ENCODE measurements at places on chromosomes 2 and 18.

GRCh38 chr18:49151482-49151881 is 200.7 kb upstream of the SMAD7 start:
- no peak for DNase-seq

- DNase-seq = no peak
Measured at GRCh38 chr2:53630026-53630606, 137.5 kb upstream of the CHAC2 start.

DNA sequence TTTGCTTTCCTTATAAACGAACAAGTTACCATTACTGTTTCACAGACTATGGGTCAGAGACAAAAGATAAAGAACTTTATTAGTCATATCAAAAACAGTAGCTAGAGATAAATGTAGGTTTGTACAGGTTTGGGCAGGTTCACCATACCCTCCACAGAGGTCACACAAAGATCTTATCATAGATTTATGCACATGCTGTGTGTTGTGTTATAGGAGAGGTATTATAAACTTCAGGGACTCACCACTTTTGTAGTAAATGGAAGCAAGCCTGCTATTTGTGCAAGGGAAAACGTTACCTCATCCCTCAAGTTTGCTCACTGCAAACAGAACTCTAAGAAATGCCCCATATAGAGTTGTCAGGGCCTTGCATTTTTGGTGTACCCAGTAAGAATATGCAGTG is 584.5 kb upstream of the LRRTM1 start:
- DNase-seq = no peak

DNA sequence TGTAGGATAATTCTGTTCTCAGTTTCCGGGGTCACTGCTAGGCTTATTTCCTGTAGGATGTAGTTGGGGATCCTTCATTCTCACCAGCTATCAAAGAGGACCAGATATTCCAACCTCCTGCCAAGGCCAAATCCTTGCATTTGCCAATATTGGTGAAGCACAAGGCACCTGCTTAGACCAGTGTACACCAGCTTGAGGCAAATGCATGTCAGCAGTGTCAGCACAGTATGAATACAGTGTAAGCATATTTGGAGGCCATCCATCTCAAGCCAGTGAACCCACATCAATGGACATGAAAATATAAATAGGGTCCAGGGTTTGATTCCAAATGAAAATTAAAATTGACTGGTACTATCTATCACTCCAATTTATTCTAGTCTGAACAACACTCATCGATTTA is 88.0 kb upstream of the MAPRE2 start:
- no peak for DNase-seq

DNA sequence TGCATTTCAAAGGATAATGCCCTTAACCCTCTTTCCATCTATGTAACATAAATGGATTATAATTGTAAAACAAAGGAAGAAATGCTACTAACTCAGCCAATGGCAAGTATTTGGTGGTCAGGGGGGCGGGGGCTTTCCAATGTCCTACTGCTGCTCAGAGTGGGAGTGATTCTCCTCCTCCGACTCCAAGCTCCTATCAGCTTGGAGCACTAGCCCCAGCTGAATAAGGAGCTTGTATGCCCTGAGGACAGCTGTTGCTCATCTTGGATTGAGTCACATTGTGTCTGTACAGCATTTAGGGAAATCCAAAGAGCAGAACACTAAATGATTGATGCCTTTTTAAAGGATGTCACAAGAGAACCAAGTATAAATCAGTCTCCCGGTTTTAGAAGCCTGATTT is 105.6 kb upstream of the ZNF521 start:
- no peak for DNase-seq

- no peak for DNase-seq
Measured at GRCh38 chr18:80148326-80149199, 39.5 kb downstream of the ADNP2 start.

GRCh38 chr2:137523931-137524330 is 440.3 kb upstream of the HNMT start:
- DNase-seq = no peak

All from CD4-positive, alpha-beta T cell treated with Interleukin-4 for 4 hours (primary cell).